Astrocyte of the cerebellum (primary cell): ENCODE measurements at places on chromosomes 2 and 18.
A peak's percentile ranks its signal among the peaks of the same experiment; 100 is the strongest.

DNA sequence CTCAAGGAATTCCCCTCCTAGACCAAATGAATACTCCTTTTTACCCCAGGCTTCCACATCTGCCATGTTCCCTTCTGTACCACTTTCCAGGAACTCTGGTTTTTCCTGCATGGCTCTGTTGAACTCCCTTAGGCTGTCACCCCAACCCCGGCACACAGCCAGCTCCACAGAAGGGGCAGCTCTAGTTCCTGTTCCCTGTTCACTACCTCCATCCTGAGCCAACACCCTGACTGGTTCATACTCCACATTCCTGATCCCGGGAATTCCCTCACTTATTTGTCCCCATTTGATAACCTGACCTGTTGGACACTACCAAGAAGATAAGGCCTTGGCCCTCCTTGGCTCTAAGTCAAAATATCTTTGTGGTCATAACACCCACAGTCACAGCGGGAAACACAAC lies 280.9 kb upstream of the RAB6C start:
- no peak for DNase-seq

GRCh38 chr2:235279965-235280364 lies 213.9 kb upstream of the AGAP1 start:
- DNase-seq, result no peak

GRCh38 chr2:226730481-226730880 lies 69.1 kb downstream of the IRS1 start:
- DNase-seq, result no peak

DNA sequence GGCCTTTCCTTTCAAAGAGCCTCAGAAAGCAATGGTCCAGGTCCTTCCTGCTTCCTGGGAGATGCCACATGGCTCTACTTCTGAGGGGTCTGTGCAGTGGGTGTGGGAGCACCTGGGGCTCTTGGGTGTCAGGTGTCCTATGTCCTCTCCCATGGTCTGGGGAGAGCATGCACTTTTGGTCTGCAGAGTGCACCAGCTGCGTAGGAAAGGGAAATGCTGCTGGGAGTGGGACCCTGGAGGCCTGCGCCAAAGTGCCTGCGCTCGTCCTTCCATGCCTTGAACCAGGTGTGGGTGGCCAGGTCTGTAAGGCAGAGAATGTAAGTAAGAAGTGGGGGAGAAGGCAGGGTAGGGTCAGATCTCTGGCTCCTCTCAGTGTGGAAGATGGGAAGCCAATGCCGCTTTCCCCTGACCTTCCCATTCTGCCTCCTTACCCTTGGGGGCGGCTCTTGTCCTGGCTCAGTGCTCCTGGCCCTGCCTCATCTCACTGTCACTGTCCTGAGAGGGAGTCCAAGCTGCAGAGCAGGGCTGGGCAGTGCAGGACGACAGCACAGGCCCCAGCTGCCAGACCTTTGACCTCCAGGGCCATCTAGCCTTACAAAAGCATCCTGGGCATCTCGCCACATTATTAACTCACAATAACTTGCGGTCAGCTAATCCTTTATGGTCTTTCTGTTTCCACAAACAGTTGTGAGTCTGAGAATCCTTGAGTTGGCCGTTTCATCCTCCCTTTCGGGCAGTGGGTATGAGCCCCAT lies 6.6 kb upstream of the PROM2 start:
- DNase-seq, result peak; percentile 34

DNA sequence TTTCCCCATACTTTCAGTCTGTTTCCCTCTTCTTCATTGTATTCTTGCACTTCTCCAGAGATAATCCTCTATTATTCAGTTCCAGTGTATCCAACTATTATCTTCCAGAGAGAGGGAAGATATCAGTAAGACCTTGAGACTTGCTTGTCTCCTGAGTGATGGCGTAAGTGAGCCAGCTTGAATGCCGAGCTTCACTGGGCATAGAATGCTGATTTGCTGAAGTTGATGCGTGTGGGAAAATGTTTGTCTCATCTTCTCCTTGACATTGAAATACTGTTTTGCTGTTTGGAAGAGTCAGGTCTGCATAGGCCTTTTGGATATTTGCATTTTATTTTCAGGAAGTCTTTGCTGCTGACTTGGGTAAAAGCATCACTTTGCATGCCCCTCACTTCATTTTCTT lies 41.1 kb upstream of the MGAT5 start:
- no peak for DNase-seq

DNA sequence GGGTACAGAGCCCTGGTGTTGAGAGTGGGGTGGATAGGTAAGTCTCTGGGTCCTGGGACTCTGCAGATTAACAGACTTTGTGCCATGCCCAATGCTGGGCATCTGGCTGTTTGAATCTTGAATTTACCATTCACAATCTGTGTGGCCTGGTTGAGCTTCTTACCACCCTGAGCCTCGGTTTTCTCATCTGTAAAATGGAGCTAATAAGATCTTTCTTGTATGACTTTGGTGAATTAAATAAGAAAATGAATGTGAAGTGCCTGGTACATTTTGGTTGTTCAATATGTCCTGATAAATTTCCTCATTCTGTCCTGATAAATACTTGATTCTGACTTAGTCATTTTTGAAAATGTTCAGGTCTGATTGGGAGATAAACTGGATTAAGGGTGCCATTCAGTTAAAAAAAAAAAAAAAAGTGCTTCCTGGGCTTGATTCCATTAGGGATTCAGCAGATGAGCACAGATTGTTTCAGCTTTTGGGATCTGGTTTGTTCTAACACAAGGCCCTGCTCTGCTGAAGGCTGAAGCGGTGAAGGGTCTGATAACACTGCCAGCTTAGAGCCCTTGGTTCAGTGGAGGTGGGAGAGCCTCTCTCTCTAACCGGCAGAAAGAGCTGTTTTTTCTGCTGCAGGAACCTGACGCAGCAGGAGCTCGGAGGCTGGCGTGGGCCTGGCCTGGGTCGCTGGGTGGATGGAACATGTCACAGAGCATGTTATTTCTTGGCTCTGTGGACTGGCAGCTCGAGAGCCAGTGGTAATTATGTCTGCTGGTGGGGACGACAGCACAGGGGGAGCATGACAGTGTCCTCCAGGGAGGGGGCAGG lies 84.5 kb upstream of the MCFD2 start:
- no peak for DNase-seq

- DNase-seq, result no peak
These were observed 302.2 kb upstream of the MAP2 start for GRCh38 chr2:209121691-209122090.

DNA sequence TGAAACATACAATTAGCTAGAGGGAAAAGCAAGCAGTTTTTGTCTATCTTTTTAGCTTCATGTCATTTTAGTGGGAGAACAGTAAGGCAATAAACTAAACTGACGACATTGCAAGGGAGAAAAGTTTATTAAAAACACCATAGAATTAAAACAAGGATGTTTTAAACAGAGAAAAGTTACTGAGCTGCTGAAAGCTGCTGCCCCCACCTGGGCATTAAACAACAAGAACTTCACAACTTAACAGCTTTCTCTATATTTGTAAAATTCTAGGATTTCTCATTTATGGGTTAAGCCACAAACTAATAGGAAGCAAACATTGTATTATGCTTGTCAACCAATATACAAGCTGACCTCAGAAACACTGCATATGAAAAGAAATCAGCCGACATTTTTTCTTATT lies 289.2 kb downstream of the ERBB4 start:
- DNase-seq, result peak; percentile 13
